Motor neuron (in vitro differentiated cells): ENCODE measurements at places on chromosomes 13 and 19. TPM values are rescaled to one million over a fixed set of nuclear protein-coding genes. Genes with fewer than 3 reads are reported as not detected.

OLFM2 gene
- total RNA-seq: 41.6 and 50.2 TPM in 2 replicates

POU4F1 gene
- total RNA-seq: 0.49 and 0.66 TPM in 2 replicates

CCL25 gene
- total RNA-seq: not detected in 2 replicates

ZNF560 gene
- 0.09 TPM in 1 of 2 replicates, not detected in the other for total RNA-seq

ZNF155 gene
- 8.2 and 8.6 TPM in 2 replicates for total RNA-seq

PEX11G gene
- total RNA-seq: 2.1 and 2.6 TPM in 2 replicates

DMWD gene
- total RNA-seq: 29.1 and 32.5 TPM in 2 replicates

ARRDC5 gene
- 0.22 and 0.42 TPM in 2 replicates for total RNA-seq

HCST gene
- total RNA-seq: 0.62 and 1.2 TPM in 2 replicates

CYP4F2 gene
- 0.36 TPM in 1 of 2 replicates, not detected in the other for total RNA-seq

ZNF570 gene
- total RNA-seq: 10.7 and 11.8 TPM in 2 replicates

CYSLTR2 gene
- total RNA-seq: 0.09 and 0.16 TPM in 2 replicates

DEDD2 gene
- total RNA-seq: 17.8 and 24.9 TPM in 2 replicates

KLK8 gene
- not detected in 2 replicates for total RNA-seq

WDR18 gene
- 23.3 and 23.8 TPM in 2 replicates for total RNA-seq

SHKBP1 gene
- 24.6 and 27.4 TPM in 2 replicates for total RNA-seq

ADM5 gene
- total RNA-seq: 2.6 and 3.7 TPM in 2 replicates

MYO16 gene
- total RNA-seq: 5.2 and 7.7 TPM in 2 replicates

FPR1 gene
- total RNA-seq: not detected in 2 replicates

FAM124A gene
- 3.9 and 5.0 TPM in 2 replicates for total RNA-seq

SLC25A41 gene
- 0.31 and 0.73 TPM in 2 replicates for total RNA-seq
